Suppressor macrophage treated with lipopolysaccharide for 1 hour (primary cell): ENCODE measurements at places on chromosomes 2 and 18.

GRCh38 chr2:144508172-144508851 is 11.6 kb downstream of the ZEB2 start:
- DNase-seq, result peak; percentile 79

DNA sequence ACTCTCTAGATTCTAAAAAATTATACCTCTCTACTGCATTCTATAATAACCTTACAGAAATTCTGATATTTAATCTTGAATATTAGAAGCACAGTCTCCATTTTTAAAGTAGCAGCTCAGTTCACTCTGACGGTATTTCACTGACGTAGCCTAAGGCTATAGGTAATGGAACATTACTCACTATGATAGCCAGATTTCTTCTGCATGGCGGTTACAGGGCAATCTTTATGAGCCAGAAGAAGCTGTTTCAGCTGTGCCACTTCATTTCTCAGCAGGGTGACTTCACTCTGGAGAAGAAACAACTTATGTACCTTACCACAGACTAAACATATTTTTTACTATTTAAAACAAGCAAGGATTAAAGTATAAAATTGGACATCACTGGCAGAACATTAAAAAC is 75.3 kb upstream of the CHN1 start:
- DNase-seq, result no peak

DNA sequence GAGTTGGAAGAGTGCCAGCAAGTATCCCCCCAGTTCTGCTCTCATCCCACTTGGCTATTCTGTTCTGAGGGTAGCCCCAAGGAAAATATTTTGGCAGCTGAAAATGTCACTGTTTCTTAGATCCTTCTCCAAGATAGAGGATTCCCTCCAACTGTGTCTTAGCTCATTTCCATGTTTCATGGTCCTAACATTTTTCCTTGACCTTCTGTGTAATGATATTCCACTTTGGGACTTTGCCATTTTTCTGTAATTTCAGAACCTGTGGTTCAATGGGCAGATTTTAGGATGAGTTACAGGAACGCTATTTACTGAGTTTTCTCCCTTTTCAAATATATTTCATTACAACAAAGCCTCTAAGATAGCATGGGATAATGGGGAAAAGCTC is 34.7 kb downstream of the NHEJ1 start:
- no peak for DNase-seq

- peak; percentile 89 for DNase-seq
Measured at GRCh38 chr2:127134833-127135830, 28.2 kb upstream of the BIN1 start.

GRCh38 chr2:173354073-173354581 is 545 bp upstream of the CDCA7 start:
- peak; percentile 19 for DNase-seq

- DNase-seq, result peak; percentile 53
Measured at GRCh38 chr2:8821276-8822217, 15.9 kb downstream of the KIDINS220 start.

- DNase-seq, result no peak
Measured at GRCh38 chr2:29261003-29261402, 145.8 kb downstream of the CLIP4 start.

DNA sequence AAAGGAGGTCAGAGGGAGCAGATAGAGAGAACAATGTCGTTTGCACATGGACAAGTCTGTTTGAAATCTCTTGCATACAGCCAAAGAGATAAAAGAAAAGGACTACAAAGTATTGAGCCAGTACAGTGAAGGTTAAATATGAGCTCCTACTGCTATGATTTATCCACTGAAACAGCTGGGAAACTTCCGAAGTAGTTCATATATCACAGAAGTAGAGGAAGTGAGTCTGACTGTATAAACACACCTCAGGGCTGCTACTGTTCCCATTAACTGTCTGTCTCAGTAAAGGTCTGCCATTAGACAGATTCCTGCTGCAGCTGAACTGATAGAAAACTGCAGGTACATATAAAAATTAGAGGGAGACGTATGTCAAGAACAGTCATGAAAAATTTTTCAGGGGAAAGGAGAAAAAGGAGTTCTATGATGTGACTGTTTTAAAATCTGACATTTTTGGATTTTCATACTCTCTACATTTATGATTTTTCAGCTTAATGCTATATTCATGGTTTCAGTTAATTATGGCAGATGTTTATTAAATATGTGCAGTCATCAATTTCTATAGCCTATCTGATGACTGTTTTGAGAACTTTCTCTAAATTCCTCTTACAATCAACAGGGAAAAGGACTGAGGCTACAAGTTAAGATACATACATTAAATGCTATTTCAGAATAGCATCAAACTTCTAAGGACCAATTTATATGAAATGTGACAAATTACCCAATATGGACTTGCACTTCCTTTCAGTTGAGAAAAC is 364.7 kb downstream of the ERBB4 start:
- no peak for DNase-seq

- no peak for DNase-seq
Measured at GRCh38 chr2:176087330-176088047, 3.7 kb upstream of the EVX2 start.

DNA sequence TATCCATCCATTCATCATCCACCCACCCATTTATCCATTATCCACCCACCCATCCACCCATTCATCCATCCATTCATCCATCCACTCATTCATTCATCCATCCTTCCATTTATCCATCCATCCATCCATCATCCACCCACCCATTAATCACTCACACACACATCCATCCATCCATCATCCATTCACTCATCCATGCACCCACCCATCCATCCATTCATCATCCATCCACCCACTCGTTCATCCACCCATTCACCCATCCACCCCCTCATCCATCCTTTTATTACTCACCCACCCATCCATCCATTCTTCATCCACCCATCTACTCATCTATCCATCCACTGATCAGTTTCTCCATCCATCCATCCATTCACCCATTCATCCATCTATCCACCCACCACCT is 8.1 kb upstream of the TPO start:
- DNase-seq, result no peak

DNA sequence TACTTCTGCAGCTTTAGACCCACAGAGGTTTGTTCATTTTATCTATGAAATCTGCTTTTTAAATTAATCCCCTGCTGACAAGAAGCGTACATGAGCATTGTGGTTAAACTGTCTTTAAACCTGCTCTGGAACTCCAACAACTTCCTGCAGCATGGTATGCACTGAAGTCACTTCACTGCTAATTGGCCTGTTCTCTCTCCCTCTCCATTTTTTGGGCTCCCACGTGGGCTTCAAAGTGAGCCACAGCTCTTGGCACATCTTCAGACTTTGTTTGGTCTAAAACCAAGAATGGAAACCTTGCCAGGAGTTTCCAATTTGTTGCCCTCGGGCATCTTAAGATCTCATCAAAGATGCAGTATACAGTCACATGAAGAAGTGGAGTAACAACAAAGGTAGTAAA is 311.4 kb downstream of the LRRTM1 start:
- no peak for DNase-seq

- no peak for DNase-seq
Measured at GRCh38 chr2:45614871-45615415, 3.9 kb upstream of the SRBD1 start.

GRCh38 chr2:10620481-10620880 is 69.3 kb downstream of the NOL10 start:
- DNase-seq, result no peak

GRCh38 chr2:96144481-96145035 is 682 bp downstream of the DUSP2 start:
- no peak for DNase-seq

DNA sequence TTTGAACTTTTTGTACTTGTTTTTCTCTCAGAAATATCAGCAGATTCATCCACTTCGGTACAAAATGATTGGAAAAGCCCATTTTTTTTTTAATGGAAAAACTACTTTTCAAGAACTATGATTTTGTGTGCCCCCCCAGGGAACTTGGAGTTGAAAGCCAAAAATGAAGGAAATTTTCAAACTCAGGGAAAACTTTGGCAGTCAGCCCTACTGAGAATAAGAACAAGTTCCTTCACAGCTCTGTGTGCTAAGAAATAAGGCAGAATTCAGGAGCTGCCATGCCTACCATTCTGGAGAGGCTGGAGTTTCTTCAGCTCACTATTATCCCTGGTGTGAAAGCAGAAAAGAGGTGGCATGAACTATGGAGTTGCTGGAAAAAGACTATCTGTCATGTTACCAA is 226.0 kb upstream of the SLC35G4 start:
- DNase-seq, result no peak

DNA sequence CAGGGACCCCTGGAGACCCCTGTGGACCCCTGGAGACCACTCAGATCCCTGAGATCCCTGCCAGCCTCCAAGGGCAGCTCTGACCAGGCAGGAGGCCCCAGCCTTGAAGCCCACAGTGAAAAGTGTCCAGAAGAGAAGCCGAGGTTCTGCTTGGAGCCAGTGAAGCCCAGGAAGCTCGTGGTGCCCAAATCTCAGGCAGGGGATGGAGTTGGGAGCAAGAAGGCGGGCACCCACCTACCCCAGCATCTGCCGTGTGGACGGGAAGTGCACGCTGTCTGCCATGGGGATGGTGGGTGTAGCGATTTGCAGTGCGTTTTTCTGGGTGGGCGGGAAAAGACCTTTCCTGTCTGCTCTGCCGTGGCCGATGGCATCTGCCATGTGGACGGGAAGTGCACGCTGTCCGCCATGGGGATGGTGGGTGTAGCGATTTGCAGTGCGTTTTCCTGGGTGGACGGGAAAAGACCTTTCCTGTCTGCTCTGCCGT is 120.6 kb upstream of the CTDP1 start:
- DNase-seq, result no peak

DNA sequence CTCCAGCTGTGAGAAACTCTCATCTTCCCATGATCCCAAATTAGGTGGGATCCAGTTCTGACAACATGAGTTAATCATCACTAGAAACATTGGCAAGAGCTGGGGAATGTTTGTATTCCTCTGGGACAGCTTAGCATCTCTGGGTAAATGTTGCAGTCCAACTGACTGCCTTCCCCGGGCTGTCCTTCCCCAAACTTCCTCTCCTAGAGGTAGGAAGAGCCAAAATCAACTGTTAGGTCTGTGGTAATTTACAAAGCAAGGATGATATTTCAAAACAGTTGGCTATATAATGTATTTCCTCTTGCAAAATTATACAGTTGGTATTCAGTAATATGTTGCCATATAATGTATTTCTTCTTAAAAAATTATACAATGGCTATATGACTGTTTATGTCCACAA is 148.5 kb downstream of the MGAT5 start:
- DNase-seq, result no peak

GRCh38 chr2:184363213-184363612 is 235.1 kb upstream of the ZNF804A start:
- no peak for DNase-seq

- no peak for DNase-seq
Measured at GRCh38 chr2:205969584-205969983, 116.4 kb downstream of the INO80D start.

DNA sequence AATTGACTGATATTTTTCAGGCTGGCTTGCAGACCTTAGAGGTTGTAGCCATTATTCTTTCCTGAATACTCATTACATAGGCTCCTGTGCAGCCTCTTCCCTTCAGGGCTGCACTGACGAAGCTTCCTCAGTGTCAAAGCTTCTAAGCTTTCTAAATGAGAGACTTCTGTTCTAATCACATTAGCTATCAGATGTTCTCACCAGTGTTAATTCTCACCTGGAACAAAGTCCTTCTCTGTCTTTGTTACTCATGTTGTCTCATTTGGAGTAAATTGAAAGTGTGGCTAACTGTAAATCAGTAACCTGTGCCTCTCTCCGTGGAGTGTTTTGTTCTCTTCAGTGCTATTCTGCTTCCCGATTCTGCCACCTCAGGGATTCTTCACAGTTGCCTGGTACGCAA is 76.9 kb downstream of the MC4R start:
- DNase-seq, result no peak

DNA sequence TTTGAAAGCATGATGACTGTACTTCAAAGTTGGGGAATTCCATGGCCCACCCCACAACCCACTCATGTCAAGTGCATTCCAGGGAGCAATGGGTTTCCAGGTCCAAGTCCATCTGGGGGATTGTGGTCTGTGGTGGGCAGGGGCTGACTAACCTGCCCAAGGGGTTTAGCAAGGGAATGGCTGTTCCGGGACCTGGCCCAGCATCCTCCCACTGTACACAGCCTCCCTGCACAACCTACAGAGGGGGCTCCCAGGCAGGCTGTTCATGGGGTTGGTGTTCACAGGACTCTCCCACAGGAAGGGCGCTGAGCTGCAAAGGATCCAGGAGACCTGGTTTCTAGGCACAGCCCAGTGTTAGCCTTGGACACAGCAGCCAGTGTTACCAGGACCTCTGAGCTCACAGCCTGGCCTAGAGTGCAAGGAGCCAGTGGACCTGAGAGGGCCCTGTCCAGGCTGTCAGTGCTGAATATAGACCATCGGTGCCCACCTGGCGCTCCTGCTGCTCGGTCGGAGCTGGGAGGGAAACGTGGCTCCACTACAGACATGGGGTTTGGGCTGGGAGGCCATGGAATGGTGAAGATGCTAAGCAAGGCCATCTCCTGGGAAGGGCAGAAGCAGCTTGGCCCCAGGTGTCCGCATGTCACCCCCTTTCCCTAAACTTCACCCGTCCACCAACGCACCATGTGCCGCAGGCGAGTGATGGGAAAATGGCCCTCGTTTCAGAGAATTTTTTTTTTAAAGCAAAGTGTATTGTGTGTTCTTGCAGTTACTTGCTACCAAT is 317.2 kb downstream of the GBX2 start:
- DNase-seq, result no peak

- DNase-seq, result no peak
Measured at GRCh38 chr2:43222475-43223309, 3.7 kb downstream of the ZFP36L2 start.

DNA sequence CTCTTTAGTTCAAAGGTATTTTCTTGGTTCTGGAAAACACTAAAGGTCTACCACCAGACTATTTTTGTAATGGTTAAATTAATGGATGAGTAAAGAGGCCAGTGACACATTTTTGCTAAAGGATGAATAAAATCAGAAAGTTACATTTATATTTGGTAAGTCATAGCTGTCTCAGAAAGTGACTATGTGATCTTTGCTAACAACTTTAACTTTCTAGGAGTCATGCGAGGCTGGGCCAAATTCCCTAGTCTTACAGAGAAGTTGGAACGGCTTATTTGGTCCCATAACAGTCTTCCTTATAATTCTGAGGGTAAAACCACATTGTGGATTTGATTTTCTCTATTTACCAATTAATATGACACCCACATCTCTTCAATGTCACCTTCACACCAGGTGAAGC is 198.1 kb downstream of the PDE1A start:
- no peak for DNase-seq

GRCh38 chr2:223185638-223186037 is 133.6 kb downstream of the KCNE4 start:
- DNase-seq, result no peak

GRCh38 chr18:48477348-48477747 is 61.5 kb upstream of the CTIF start:
- no peak for DNase-seq

GRCh38 chr2:233445152-233445830 is 91.0 kb downstream of the DGKD start:
- DNase-seq, result no peak

DNA sequence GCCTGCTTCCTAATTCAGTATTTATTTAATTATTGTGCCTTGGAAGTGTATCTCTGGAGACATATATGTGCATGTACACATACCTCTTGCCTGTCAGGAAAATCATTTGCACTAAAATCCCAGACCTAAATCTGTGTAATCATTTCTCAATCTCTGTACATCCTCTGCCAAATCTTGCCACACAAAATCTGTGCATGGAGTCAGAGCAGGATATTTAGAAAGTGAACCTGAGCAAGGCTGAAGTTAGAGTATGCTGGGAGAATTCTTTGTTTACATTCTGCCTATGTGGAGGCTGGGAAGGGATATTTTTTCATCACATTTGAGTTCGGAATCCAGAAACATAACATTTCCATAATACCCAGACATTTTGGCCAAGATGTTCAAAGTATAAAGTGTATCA is 9.3 kb downstream of the XRCC5 start:
- DNase-seq, result no peak
